ENCODE measurements at places on chromosomes 3 and 15. TPM values are rescaled to one million over a fixed set of nuclear protein-coding genes. Genes with fewer than 3 reads are reported as not detected.

The GOLGA6A gene
- total RNA-seq, result not detected

The PODXL2 gene
- 2.2 TPM for total RNA-seq

The GUCA1C gene
- not detected for total RNA-seq

The C15orf39 gene
- 8.0 TPM for total RNA-seq

The SNAPC5 gene
- 15.6 TPM for total RNA-seq

The TTLL13 gene
- not detected for total RNA-seq

The CCK gene
- total RNA-seq, result 0.73 TPM

The CSPG4 gene
- 62.6 TPM for total RNA-seq

The ANKRD34C gene
- total RNA-seq, result not detected

The ZBED2 gene
- not detected for total RNA-seq

The EFCC1 gene
- total RNA-seq, result not detected

The SCN11A gene
- not detected for total RNA-seq

The SEC61A1 gene
- 209 TPM for total RNA-seq

The PLSCR1 gene
- 40.3 TPM for total RNA-seq

The CYP8B1 gene
- total RNA-seq, result not detected

The FGD5 gene
- total RNA-seq, result 5.3 TPM

The EBLN2 gene
- total RNA-seq, result 6.6 TPM

The MST1R gene
- total RNA-seq, result 0.37 TPM

The PP2D1 gene
- not detected for total RNA-seq

Measured in subcutaneous preadipocyte (primary cell).